Osteoblast (primary cell): ENCODE measurements at places on chromosomes 16 and 17. TPM values are rescaled to one million over a fixed set of nuclear protein-coding genes. Genes with fewer than 3 reads are reported as not detected.
A peak's percentile ranks its signal among the peaks of the same experiment; 100 is the strongest.

SMARCE1 gene
- 101 and 107 TPM in 2 replicates for total RNA-seq

DNA sequence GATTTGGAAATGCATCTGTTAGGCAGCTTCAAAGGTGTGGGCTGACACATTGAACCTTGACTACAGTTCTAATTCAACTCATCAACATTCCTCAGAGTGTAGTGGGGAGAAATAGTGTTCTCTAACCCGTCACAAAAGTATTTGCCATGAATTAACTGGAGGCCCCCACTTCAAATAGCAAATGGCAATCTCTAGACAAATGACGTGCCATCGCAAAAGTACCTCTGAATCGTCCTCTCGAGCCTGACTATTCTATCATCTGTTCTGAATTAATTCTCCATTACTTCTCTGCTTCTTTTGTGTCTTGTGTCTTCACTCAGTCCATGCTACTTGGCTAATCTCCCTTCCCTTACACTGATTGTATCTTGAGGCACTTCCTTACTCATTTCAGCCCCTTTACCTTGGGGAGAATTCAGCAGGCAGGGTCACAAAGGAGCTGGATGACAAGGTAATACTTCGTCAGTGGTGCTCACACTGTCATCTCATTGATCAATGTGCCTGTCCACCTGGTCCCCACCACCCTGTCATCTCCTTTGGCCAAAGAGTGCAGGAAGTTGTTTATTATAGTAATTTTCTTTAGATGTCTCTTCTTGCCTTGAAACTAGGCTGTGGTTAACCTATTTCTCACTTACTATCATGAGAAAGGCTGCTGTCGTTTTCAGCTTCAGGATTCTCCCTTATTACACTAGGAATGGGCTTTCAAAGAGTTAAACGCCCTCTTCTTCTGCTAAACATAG is 108.4 kb downstream of the SYCE1L start:
- peaks cover 16% of the 10 kb centered on the region for H3K4me1 ChIP-seq
- no peaks in the 10 kb centered on the region for H3K36me3 ChIP-seq
- H3K27ac ChIP-seq: peak overlapping the region; percentile 46
- H3K4me3 ChIP-seq: no peak overlapping the region
- no peak for DNase-seq

- H3K4me1 ChIP-seq: no peaks in the 10 kb centered on the region
- H3K27ac ChIP-seq: no peak overlapping the region
Measured at GRCh38 chr17:71849783-71850768, 270.7 kb upstream of the SOX9 start.

- DNase-seq: no peak
- H3K27ac ChIP-seq: no peak overlapping the region
- H3K4me3 ChIP-seq: no peak overlapping the region
- H3K36me3 ChIP-seq: no peaks in the 10 kb centered on the region
- H3K4me1 ChIP-seq: no peaks in the 10 kb centered on the region
Measured at GRCh38 chr16:89067677-89068443, 25.8 kb upstream of the ACSF3 start.

DNA sequence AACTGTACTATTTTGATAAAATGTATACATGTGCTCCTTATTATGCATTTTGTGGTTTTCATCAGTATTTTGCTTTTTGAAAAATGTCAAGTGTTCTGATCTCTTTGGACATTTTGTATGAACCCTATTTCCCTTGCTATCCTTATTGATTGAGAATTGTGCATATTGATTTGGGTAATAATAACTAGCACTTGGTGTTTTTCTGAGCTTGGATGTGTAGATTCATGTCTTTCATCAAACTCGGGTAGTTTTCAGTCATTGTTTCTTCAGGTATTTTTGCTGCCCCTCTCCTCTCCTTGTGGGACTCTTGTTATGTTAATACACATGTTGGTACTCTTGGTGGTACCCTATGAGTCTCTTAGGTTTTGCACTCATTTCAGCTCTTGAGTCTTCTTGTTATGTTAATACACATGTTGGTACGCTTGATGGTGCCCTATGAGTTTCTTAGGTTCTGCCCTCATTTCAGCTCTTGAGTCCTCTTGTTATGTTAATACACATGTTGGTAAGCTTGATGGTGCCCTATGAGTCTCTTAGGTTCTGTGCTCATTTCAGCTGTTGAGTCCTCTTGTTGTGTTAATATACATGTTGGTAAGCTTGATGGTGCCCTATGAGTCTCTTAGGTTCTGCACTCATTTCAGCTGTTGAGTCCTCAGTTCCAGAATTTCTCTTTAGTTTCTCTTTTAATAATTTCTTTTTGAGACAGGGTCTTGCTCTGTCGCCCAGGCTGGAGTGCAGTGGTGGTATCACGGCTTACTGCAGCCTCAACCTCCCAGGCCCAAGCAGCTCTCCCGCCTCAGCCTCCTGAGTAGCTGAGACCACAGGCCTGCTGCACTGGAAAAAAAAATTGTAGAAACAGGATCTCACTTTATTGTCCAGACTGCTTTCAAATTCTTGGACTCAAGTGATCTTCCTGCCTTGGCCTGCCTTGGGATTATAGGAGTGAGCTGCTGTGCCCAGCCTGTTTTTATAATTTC is 19.3 kb downstream of the ZNF750 start:
- H3K4me3 ChIP-seq: no peak overlapping the region
- no peak overlapping the region for H3K27ac ChIP-seq
- DNase-seq: no peak
- H3K27me3 ChIP-seq: no peaks in the 10 kb centered on the region
- no peaks in the 10 kb centered on the region for H3K4me1 ChIP-seq

GRCh38 chr17:9529033-9529700 is 46.5 kb downstream of the STX8 start:
- no peaks in the 10 kb centered on the region for H3K4me1 ChIP-seq
- H3K27me3 ChIP-seq: no peaks in the 10 kb centered on the region
- H3K4me3 ChIP-seq: no peak overlapping the region
- DNase-seq: peak; percentile 79
- H3K27ac ChIP-seq: no peak overlapping the region
